ENCODE measurements at places on chromosomes 7 and 10.

GRCh38 chr10:2575460-2575859 is 491.9 kb upstream of the PFKP start:
- DNase-seq = no peak

DNA sequence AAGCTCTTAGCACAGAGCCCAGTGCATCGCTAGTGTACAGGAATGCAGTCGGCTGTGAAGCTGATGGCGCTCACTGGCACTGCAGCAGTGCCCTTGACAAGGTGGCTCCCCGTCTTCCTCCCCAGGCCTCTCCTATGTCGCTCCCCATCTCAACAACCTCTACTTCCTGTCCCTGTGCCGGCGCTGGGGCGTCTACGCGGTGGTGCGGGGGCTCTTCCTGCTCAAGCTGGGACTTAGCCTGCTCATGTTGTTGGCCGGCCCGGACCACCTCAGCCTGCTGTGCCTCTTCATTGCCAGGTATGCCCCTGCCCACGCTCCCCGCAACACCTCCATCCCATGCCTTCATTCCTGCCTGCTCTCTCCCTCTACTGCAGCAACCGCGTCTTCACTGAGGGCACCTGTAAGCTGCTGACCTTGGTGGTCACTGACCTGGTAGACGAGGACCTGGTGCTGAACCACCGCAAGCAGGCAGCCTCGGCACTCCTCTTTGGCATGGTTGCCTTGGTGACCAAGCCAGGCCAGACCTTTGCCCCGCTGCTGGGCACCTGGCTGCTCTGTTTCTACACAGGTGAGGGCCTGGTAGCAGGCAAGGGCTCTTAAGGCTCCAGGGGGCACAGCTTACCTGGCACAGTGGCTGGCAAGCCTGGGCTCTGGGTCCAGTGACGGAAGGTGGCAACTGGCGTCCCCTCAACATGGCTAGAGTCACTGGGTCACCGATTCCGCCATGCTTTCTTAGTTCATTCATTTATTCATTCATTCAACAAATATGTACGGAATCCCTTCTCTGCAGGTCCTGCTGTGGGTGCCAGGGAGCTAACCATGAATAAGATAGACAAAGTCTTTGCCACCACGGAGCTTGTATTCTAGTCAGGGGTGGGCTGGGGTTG is 22.3 kb upstream of the C10orf95 start:
- DNase-seq = no peak

DNA sequence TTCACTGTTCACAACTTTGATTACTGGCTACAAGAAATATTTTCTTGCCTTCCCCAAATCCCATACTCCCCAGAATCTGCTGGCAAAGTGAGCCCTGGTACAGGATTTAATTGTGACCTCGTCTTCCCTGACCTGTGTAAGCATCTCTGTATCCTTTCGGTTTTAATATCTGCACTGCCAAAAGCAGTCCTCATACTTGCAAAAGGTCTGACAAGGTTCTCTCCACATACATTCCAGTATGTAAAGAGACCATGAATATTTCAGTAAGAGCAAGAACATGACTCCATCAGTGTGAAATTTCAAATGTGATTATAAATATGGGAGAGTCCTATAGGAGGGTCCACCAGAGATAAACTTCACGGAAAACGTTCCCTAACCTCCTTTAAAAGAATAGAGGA is 134.0 kb upstream of the TCF7L2 start:
- DNase-seq = no peak

DNA sequence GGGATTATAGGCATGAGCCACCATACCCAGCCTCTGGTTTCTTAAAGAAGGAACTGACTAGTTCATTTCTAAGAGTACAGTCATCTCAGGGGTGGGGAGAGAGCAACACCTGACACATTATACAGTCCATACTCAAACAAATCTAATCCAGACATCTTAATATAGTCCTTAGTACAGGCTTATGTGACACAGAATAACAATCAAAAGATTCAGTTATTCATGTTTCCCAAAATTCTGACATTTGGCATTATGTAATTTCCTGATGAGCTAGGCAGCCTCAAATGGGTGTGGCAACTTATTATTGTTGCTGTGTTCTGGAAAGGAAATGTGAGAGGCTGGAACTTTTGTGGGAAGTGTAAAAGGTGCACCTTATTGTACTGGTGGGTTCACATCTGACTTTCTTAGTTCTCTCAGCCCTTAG is 116.3 kb downstream of the WDFY4 start:
- DNase-seq = no peak

- no peak for DNase-seq
These were observed 125.3 kb upstream of the STARD3NL start for GRCh38 chr7:38052786-38053185.

DNA sequence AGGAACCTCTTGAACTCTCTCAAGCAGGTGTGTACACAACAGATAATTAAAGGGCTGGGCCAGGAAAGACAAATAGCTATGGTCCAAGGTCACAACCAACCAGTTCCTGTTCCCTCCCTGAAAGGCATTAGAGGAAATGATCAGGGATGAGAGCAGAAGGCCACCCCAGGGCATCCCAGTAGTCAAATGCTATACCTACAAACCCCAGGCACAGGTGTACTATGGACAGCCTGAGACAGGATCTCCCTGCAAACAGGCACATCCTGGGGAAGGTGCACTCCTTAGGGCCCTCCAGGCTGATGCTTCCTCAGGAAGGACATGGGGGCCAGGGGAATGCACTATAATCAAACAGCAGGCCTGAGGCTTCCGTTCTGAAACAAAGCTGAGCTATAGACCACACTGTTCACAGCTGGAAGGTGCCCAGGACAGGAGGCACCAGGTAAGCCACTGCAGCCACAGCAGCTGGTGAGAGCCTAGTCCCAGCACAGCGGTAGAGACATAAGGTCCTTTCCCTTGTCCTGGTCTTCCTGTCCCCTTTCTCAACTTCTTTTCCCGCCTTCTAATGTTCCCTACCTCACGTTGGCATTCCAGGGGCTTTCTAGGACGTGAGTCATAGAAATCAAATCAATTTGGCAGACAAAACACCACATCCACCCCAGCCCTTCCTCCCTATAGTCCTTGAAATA is 13.3 kb downstream of the PARP12 start:
- DNase-seq = no peak

- DNase-seq = no peak
These were observed 607.2 kb upstream of the MGMT start for GRCh38 chr10:128859738-128860386.

DNA sequence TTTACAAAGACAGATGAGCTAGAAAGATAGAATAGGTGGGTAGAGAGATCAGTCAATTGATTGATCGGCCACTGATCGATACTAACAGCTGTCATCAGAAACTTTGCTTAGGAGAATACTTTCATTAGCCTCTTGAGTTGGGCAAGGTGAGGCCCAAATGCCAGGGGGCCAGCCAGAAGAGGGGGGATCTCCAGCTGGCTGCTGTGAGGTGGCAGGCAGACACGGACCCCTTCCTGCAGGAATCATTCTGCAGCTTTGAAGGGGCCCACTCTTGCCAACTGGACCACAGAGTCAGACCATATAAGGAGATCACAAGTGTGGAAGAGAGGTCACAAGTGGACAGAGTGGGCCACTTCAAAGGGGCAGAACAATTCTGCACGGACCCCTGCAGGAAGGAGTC is 62.9 kb upstream of the DOCK1 start:
- DNase-seq = no peak

DNA sequence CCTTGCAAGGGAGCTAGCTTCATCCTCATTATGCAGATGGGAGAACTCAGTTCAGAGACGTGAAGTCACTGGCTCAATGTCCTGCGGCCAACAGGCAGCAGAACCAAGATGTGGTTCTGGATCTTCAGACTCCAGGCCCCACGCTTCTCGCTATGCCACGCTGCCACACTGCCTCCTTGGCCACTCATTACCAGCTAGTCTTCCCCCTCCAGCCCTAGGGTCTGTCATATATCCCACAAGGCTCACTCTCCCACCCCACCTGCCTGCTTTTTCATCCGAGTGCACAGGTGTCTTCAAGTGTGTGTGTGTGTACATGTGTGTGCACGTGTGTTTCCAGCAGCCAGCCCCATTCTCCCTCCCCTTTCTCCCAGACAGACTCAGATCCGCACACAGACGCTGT is 53.4 kb downstream of the DENND2A start:
- DNase-seq = no peak

Data from B cell (primary cell).